ENCODE measurements at places on chromosomes 5 and 9.

- no peak for DNase-seq
These were observed 60.1 kb downstream of the TMEM174 start for GRCh38 chr5:73233053-73233460.

- DNase-seq = no peak
These were observed 55.7 kb upstream of the SLC44A1 start for GRCh38 chr9:105188746-105189145.

DNA sequence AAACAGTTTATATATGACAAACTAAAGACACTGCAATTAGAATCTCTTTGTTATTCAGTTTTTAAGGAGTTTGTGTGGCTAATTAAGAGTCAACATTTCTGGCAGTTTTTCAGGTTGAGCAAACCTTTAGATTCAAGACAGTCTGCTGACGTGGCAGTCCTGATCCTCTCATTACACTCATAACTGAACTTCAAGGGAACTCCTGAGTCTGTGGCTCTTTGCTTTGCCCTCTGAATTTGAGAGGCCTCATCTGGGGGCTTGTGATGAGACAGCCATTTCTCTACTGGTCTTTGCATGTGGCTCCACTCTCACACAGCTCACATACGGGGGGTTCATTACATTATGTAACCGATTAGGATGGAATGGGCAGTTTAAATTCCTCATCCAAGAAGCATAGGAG lies 182.9 kb upstream of the MEF2C start:
- DNase-seq = no peak

DNA sequence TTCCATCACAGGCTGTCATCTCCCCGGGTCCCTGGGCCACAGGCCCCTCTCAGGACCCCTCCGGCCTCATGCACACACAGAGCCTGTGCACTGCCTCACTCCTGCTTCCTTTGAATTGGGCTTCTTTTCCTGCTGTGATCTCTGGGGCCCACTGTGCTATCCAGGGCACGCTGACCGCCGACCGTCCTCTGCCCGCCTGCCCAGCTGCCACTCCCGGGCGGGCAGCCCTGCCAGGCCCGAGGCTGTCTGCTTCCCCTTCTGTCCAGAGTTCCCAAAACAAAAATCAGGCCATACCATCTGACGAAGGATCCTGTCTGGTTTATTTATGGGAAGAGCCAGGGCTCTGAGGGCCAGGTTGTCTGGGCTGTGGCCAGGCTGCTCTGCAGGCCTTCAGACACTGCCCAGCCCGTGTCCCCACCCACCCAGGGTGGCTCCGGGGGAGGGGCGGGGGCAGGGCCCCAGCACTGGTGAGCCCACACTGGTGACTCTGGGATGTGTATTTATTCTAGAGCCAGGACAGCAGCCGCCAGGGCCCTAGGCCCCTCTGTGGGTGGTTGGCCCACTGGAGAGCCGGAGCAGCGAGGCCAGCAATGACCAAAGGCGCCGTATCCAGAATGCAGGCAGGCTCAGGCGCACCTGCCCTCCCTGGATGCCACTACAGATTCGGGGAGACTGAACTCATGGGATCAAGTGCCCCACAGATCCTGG lies 57.0 kb downstream of the ADAMTS2 start:
- no peak for DNase-seq

- DNase-seq = no peak
These were observed 95.7 kb downstream of the ACTBL2 start for GRCh38 chr5:57386958-57387357.

- DNase-seq = no peak
These were observed 47.3 kb downstream of the TMEM167A start for GRCh38 chr5:83029912-83030311.

DNA sequence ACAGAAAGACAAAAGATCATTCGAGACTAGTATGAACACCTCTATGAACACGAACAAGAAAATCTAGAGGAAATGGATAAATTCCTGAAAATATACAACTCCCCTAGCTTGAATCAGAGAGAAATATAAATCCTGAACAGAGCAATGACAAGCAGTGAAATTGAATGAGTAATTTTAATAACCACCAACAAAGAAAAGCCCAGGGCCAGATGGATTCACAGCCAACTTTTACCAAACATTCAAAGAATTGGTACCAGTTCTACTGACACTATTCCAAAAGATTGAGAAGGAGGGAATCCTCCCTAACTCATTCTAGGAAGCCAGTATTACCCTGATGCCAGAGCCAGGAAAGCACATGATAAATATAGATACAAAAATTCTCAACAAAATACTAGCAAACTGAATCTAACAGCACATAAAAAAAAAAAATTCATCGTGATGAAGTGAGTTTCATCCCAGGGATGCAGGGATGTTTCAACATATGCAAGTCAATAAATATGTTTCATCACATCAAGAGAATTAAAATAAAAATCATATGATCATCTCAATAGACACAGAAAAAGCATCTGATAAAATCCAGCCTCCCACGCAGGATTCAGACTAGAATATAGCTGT lies 25.2 kb upstream of the PTGER4 start:
- no peak for DNase-seq

DNA sequence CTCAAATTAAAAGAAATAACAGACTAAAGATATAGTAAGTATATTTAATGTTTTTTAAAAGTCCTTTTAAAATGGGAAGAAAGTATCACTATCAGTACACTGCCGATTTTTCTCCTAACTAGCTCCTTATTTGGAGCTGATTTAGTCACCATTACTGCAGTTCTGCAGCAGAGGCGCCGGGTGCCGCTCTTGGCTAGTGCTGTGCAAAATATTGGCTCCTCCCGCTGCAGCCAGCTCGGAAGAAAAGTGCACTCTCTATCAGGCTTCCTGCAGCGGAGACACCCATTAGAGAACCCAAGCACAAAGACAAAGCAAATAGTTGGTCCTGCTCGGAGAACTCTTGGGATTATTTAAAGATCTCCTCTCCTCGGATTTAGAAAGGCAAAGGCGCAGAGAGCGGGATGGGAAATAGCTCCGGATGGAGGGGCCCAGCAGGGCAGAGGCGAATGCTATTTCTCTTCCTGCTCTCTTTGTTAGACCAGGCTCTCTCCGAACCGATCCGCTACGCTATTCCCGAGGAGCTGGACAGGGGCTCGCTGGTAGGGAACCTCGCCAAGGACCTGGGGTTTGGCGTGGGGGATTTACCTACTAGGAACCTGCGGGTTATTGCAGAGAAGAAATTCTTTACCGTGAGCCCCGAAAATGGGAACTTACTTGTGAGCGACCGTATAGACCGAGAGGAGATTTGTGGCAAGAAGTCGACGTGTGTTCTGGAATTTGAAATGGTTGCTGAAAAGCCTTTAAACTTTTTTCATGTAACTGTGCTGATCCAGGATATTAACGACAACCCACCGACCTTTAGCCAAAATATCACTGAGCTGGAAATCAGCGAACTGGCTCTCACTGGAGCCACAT lies at the start of gene PCDHGB3:
TSS of gene PCDHGB3 (plus strand) at position 249 of the 855 bp plus-strand sequence. CDS start at position 402, 153 bp downstream.
- no peak for DNase-seq

GRCh38 chr9:14344941-14345353 lies 31.0 kb upstream of the NFIB start:
- DNase-seq = peak; percentile 54

DNA sequence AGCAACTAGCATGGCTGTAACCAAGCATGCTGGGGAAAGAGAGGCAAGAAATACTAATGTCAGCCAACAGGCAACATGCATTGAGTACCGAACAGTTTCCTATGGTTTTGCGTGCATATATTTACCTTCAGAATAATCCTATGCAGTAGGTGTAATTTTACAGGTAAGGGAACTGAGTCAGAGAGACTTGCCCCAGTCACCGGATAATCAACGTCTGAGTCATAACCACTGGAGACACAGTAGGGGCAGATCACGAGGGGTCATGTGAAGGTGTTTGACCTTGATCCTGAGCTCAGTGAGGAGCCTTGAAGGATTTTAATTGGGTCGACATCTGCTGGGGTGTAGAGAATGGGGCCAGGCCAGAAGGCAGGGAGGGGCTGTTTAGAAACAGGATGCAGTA lies 13.4 kb upstream of the TSC1 start:
- no peak for DNase-seq

DNA sequence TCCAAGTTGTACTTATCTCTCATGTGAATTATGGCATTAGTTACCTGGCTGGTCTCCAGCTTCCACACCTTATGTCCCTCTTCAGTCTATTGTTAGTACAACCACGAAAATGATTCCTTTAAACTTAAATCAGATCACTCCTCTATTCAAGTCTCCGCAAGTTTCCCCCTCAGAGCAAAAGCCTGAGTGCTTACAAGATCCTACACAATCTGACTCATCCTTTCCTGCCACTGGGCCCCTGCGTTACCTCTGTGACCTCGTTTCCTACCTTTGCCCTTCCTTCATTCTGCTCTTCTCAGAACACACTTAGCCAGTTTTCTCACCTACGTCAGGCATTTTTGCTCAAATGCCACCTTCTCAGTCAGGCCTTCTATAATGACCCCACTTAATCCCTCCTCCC lies 45.1 kb upstream of the GLIS3 start:
- DNase-seq = no peak

- DNase-seq = no peak
These were observed 170.0 kb downstream of the AUH start for GRCh38 chr9:91191411-91192380.

DNA sequence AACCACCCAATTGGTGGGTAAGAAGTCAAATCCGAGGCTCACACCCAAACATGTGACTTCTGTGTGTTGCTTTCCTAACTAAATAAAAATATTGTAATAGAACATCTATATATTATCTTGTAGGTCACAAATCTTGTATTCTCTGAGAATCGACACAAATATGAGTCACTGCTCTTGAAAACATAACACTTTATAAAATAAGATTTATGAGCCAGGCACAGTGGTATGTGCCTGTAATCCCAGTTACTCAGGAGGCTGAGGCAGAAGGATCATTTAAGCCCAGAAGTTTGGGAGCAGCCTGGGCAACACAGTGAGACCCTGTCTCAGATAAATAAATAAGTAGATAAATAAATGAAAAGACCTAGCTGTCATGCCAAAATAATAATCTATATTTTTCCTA lies 624.1 kb downstream of the ANXA1 start:
- no peak for DNase-seq

DNA sequence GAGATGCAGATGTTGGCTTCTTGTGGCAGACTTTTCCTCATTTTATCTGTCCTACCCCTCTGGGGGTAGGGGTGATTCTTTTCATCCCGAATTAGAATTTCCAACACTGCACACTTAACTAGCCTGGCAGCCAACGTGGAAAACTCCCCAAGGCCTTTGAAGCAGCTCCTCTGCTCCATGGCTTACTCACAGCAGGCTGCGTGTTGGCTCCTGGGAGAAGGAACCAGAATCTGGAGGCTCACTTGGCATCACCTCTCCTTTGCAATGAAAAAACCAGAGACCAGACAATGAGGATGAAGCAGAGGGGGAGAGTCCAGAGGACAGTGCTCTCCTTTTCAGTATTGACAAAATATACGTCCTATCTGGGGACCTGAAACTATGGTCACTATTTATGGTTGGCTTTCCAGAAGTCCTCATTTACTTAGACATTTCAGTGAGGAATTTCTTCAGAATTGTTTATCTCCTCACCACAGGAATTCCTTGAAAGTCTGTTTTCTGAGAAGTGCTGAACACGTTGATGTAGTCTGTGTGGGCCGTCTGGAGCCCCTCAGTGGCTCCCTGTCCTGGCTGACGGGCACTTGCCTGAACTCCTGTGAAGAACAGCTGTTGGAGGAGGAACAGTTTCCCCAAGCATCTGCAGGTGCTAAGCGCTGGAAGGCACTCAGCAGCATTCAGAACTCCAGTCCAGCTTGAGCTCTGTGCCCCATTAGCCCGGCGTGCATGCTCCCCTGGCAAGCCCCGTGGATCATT lies 231.3 kb downstream of the RFK start:
- no peak for DNase-seq

DNA sequence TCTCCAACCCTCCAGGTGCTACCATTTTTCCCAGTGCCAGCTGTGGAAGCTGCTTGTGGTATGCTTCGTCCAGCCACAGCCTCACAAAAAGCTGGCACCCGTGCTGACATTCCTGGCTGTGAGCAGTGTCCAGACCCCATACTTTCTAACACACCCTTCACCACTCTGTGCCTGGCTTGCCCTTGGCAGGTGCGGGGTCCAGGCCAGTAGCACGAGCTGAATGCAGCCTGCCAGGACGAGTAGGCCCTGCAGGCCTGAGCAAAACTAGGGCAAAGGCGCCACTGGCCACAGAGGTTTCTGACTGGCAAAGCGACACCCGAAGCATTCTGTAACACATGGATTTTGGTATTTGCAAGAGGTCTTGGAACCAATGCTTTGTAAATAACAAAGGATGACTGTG lies 26.0 kb upstream of the GHR start:
- no peak for DNase-seq

DNA sequence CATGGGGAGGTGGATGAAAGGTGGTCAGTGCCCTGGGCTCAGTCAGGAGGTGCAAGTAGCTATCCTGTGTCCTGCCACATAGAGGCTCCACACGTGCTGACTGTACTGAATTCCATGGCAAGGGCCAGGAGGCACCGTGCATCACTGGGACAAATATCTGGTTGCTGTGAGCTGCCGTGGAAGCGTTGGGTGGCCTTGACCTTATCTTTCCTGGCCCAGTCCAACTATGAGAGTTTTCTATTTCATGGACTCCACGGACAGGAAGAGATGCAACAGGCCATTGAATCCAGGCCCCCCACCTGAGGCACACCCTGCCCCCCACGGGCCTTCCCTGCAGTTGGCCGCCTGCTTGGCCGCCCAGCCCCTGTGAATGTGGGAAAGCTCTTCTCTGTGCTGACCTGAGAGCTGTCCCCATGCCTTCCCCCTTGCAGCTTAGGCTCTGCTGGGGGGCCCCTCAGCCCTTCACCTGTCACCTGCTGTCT lies 1.7 kb downstream of the GRHPR start:
- DNase-seq = no peak

GRCh38 chr5:77733130-77733529 lies 43.0 kb downstream of the TBCA start:
- no peak for DNase-seq

GRCh38 chr5:136114414-136115125 lies 18.1 kb upstream of the SMAD5 start:
- DNase-seq = no peak

- DNase-seq = no peak
These were observed 137.6 kb downstream of the MRPL36 start for GRCh38 chr5:1661831-1662558.

DNA sequence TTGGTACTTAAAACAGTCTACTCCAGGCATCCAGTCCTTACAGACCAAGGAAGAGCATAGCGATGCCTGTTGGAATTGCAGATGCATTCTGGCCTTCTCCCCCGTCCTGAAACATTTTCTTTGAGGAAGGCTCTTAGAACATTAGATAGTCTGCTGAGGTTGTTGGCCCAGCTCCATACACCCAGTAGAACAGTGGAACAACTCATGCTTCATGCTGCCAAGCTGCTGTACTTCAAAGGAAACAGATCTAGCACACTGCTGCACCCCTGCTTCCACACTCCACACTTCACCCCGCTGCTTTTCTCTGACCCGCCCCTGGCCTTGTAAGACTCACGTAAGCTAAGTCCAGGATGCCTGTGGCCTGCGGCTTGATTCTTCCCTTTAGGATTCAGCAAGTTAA lies 33.4 kb upstream of the NCS1 start:
- no peak for DNase-seq

DNA sequence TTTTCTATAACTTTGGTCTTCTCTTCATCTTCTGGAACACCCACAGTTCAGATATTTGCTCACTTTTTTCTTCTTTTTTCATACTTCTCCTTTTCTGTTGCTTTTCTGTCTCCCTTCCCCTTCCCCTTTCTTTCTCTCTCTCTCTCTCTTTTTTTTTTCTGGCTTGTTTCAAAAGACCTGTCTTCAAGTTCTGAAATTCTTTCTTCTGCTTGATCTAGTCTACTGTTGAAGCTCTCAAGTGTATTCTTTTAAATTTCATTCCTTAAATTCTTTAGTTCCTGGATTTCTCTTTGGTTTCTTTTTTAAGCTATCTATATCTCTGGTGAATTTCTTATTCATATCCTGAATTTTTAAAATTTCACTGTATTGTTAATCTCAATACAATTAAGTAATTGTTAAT lies 11.2 kb downstream of the ALG2 start:
- no peak for DNase-seq
